ENCODE measurements at places on chromosomes 16 and 17. TPM values are rescaled to one million over a fixed set of nuclear protein-coding genes. Genes with fewer than 3 reads are reported as not detected.

Gene MT1H
- total RNA-seq: 8.8 TPM

Gene SBK1
- 2.6 TPM for total RNA-seq

Gene DRC7
- 1.3 TPM for total RNA-seq

Gene OTOA
- not detected for total RNA-seq

Gene KIAA0513
- total RNA-seq: 71.9 TPM

Gene VMO1
- total RNA-seq: not detected

Gene HSD17B1
- total RNA-seq: 9.2 TPM

Gene CRISPLD2
- 27.5 TPM for total RNA-seq

GRCh38 chr17:42845918-42846593 is 1.7 kb downstream of the AOC2 start:
- peaks cover 22% of the 10 kb centered on the region for H3K36me3 ChIP-seq
- H3K4me1 ChIP-seq: peaks cover 14% of the 10 kb centered on the region
- no peak overlapping the region for H3K4me3 ChIP-seq
- no peak overlapping the region for H3K27ac ChIP-seq
- DNase-seq: no peak

- peaks cover 62% of the 10 kb centered on the region for H3K4me1 ChIP-seq
- H3K36me3 ChIP-seq: no peaks in the 10 kb centered on the region
- no peaks in the 10 kb centered on the region for H3K27me3 ChIP-seq
- no peak overlapping the region for H3K27ac ChIP-seq
- no peak for DNase-seq
These were observed 1.6 kb upstream of the PKMYT1 start for GRCh38 chr16:2981899-2982250.

DNA sequence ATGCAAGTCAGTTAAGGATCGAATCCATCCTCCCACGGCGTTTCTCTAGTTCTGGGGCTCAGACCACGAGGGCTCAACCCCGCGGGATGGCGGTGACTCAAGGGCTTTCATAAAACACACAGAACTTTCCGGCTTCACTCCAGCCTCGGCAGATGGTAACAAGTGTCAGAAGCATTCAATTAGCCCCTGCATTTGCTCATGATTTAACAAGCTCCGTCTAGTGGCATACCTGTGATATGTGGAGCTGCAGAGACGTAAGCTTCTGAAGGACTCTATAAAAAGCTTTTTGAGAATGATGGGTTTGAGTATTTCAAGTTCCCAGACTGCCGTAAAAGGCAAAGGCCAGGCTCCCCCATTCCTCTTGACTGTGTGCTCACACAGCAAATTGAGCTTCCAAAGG is 91.3 kb upstream of the SEC14L1 start:
- no peaks in the 10 kb centered on the region for H3K27me3 ChIP-seq
- H3K4me1 ChIP-seq: no peaks in the 10 kb centered on the region
- no peaks in the 10 kb centered on the region for H3K36me3 ChIP-seq
- H3K27ac ChIP-seq: no peak overlapping the region
- DNase-seq: no peak

DNA sequence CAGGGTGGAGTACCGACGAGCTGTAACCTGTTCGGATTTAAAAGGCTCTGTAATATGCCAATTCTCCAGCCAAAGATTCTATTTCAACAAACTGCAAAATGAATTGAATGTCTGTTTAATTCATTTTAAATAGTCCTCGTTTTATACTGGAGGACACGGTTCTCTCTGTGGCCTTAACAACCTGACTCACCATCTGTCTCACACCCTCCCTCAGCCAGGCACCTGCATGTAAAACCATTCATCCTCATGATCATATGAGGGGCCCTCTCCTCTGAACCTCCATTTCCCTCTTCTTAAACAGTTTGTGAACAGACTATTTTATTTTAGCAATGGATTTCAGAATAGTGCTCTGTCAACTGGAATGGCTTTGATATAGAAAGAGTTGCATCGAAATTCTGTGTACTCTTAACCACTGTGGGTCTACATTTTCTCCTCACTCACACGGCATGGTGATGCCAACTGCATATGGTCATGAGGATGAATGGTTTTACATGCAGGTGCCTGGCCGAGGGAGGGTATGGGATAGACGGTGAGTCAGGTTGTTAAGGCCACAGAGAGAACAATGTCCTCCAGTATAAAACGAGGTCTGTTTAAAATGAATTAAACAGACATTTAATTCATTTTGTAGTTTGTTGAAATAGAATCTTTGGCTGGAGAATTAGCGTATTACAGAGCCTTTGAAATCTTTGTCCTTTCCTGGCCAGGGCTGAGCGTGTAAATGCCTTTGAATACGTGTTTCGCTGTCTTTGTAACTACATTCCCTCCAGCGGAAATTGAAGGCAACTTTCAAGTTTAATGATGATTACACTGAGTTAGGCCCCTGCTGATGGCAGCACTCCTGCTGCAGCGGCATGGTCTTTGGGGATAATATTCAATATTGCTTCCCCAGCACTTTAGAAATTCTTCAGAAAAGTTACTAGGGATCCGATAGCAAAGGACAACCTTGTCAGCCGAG is 329.6 kb downstream of the SNX29 start:
- DNase-seq: no peak
- H3K4me3 ChIP-seq: no peak overlapping the region
- H3K36me3 ChIP-seq: no peaks in the 10 kb centered on the region
- no peak overlapping the region for H3K27ac ChIP-seq
- no peaks in the 10 kb centered on the region for H3K4me1 ChIP-seq

- H3K4me3 ChIP-seq: no peak overlapping the region
- H3K36me3 ChIP-seq: no peaks in the 10 kb centered on the region
- no peak overlapping the region for H3K27ac ChIP-seq
- no peaks in the 10 kb centered on the region for H3K4me1 ChIP-seq
- no peaks in the 10 kb centered on the region for H3K27me3 ChIP-seq
These were observed 24.9 kb downstream of the KCNJ16 start for GRCh38 chr17:70099884-70100283.

GRCh38 chr16:51988977-51989376 is 558.0 kb downstream of the TOX3 start:
- H3K4me3 ChIP-seq: no peak overlapping the region
- H3K36me3 ChIP-seq: no peaks in the 10 kb centered on the region
- H3K27me3 ChIP-seq: no peaks in the 10 kb centered on the region

GRCh38 chr16:49529411-49530045 is 155.9 kb downstream of the C16orf78 start:
- no peak for DNase-seq
- H3K36me3 ChIP-seq: no peaks in the 10 kb centered on the region
- H3K4me3 ChIP-seq: no peak overlapping the region
- no peaks in the 10 kb centered on the region for H3K27me3 ChIP-seq
- no peaks in the 10 kb centered on the region for H3K4me1 ChIP-seq

- H3K27ac ChIP-seq: no peak overlapping the region
- no peak overlapping the region for H3K4me3 ChIP-seq
- H3K36me3 ChIP-seq: no peaks in the 10 kb centered on the region
- no peaks in the 10 kb centered on the region for H3K4me1 ChIP-seq
These were observed 116.4 kb upstream of the NLRP1 start for GRCh38 chr17:5700745-5701144.

DNA sequence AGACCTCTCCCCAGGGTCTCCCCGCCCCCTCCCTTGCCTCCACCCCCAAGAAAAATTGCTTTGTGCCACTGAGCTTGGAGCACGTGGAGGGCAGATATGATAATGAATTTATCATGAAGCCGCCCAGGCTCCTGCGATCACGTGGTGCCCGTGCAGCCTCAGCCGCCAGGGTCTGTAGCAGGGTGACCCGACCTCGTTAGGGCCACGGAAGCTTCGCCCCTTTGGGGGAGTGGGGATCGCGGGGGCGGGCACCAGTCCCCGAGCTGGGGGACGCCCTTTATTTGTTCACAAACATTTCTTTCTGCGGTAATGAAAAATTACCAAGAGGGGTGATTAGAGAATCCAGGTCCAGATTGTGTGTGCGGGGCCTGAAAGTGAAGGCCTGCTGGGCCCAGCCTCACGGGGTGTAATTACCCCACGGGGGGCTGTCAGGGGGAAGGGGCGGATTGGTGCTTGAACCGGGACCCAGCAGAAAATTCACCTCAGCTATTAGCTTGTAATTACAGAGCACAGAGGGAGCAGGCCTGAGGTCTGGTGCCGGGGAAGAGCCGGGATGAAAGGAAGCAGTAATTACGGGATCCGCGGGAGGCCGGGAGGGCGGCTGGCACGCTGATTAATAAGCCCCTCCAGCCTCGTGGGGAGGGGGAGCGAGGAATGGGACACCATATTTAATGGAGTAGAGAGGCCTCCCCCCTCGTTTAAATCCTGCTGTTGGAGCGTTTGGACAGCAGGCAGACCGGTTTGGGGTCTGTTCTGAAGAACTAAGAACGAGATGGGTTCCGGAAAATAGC is 13.3 kb downstream of the GSE1 start:
- no peak overlapping the region for H3K27ac ChIP-seq
- H3K36me3 ChIP-seq: no peaks in the 10 kb centered on the region
- H3K27me3 ChIP-seq: no peaks in the 10 kb centered on the region
- peaks cover 82% of the 10 kb centered on the region for H3K4me1 ChIP-seq
- DNase-seq: no peak
- H3K4me3 ChIP-seq: no peak overlapping the region

DNA sequence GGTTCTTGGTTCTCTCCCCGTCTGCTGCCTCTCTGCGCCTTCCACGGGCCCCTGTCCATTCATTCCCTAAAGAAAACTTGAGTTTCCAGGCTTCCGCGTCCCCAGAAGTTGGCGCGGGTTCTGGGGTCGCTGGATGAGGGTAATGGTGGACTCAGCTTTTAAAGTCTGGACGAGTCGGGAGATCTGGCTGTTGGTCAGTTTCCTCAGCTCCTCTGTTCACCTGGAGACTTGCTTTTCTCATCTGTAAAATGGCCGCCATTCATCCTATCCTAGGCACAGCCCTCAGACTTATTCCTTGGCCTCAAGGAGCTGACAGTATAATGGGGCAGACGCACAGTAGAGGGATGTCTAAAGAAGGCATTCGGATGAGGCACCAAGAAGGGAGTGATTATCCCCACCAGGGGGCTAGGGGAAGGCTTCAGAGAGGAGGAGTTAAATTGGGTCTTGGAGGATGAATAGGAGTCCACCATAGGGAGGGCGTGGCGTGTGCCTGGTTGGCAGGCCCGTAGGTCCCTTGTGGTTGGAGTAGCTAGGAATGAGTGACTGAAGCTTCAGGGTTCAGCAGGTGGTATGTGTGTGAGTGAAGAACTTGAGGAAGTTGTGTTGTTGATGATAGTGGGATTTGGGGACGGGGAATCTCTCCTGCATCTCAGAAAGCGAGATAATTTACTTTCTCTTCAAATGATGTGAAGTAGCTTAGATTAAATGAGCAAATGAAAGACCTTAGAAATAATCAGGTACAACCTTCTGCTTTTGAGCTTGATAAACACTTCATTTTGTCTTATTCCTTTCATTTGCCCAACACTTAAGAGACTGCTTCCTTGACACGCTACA is 652 bp downstream of the VPS35L start:
- H3K27ac ChIP-seq: peak overlapping the region; percentile 85
- H3K4me1 ChIP-seq: peaks cover 6% of the 10 kb centered on the region
- H3K36me3 ChIP-seq: no peaks in the 10 kb centered on the region
- no peaks in the 10 kb centered on the region for H3K27me3 ChIP-seq
- DNase-seq: no peak

DNA sequence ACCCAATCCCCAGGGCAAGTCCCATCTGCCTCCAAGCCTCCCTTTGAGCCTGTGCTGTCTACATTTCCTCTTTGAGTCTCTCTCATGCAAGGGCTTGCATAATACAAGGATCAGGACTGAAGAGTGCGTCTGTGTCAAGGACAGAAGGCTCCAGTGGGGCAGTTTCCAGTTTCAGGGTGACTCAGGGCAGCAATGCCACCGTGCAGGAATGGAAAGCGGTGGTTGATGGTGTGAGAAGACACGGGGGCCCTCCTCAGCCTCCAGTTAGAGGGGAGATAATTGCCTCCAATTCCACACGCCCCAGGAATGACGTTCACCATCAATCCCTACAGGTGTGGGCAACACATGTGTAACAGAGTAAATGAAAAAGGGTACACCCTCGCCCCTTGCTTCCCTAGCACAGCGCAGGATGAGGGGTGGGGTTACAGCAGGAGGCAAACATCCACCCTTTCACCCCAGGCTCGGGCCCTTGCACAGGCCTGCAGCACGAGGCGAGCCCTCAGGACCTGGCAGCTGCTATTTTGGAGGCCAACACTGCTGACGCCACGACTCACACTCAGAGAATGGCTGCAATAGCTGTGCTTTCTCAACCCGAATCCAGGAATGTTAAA is 24.8 kb upstream of the SLC25A19 start:
- peaks cover 9% of the 10 kb centered on the region for H3K4me1 ChIP-seq
- no peak for DNase-seq
- H3K4me3 ChIP-seq: no peak overlapping the region
- H3K27ac ChIP-seq: peak overlapping the region; percentile 75

GRCh38 chr17:74408262-74408661 is 23.6 kb upstream of the GPRC5C start:
- no peaks in the 10 kb centered on the region for H3K27me3 ChIP-seq
- H3K27ac ChIP-seq: no peak overlapping the region
- peak; percentile 57 for DNase-seq
- no peak overlapping the region for H3K4me3 ChIP-seq
- H3K36me3 ChIP-seq: no peaks in the 10 kb centered on the region
- H3K4me1 ChIP-seq: peaks cover 8% of the 10 kb centered on the region

DNA sequence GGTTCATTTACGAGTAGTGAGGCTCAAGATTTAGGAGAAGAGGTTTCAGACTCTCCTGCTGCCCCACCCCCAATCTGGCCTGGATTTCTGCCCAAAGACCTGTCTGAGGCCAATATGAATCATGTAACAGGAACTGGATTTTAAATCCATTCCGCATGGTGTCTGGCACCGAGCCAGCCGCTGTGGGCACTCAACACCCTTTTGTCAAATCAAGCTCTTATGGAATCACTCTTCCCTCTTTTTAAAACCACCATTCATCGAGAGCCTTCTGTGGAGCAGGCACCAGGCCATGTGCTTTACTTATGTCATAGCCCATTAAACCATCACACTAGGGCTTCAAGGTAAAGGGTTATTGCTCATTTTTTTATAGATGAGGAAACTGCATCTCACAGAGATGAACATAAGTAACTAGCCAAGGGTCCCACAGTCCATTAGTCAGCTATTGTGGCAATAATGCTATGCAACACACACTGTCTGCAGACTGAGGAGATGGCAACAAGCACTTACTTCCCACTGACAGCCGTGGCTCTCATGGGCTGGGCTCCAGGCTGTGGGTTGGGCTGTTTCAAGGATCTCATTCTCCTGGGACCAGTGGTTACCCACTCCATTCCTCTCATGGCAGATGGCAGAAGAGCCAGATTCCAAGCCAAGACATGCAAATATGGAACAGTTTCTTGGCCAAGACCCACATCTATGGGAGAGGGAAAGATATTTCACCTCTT is 93.6 kb downstream of the WSCD1 start:
- no peaks in the 10 kb centered on the region for H3K4me1 ChIP-seq
- peak; percentile 14 for DNase-seq
- H3K36me3 ChIP-seq: no peaks in the 10 kb centered on the region
- H3K4me3 ChIP-seq: no peak overlapping the region
- no peak overlapping the region for H3K27ac ChIP-seq

- peak overlapping the region; percentile 47 for H3K27ac ChIP-seq
- H3K27me3 ChIP-seq: no peaks in the 10 kb centered on the region
- H3K4me3 ChIP-seq: no peak overlapping the region
- peaks cover 22% of the 10 kb centered on the region for H3K4me1 ChIP-seq
These were observed 33.1 kb upstream of the CRISPLD2 start for GRCh38 chr16:84786605-84787262.

Data from body of pancreas (tissue), 4 donors.